ENCODE measurements at places on chromosomes 16 and 17. TPM values are rescaled to one million over a fixed set of nuclear protein-coding genes. Genes with fewer than 3 reads are reported as not detected.

DNA sequence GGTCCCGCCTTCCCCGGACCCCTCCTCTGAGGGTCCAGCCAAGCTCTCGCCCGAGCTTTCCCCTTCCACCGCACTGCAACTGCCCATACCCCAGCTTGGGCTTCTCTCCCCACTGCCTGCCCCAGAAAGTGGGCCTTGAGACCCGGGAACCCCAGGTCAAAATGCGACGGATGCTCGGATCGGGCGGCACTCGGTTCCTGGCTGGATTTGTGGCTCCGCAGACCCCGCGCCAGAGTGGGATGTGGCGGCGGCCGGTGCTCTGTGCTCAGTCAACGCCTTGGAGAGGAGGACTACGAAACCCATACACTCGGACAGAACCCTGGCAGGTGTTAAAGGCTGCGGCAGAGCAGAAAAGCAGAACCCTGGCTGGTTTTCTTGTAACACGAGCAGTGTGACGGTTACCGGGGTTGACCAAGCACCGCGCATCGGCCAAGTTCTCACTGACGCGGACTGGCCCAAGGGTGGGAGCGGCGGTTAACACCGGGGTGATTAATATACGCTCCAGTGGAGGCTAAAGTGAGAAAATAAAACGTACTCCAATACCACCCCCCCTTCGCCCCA is 885 bp upstream of the SLFN13 start:
- DNase-seq: peak; percentile 42

- DNase-seq: peak; percentile 94
Measured at GRCh38 chr17:79923974-79924638, 84.9 kb upstream of the CBX4 start.

GRCh38 chr16:17723531-17724134 is 252.9 kb upstream of the XYLT1 start:
- DNase-seq: no peak

Gene CD300LB
- total RNA-seq: not detected

- DNase-seq: no peak
Measured at GRCh38 chr16:23081675-23082119, 67.6 kb downstream of the USP31 start.

Gene YBX2
- 26.0 TPM for total RNA-seq

DNA sequence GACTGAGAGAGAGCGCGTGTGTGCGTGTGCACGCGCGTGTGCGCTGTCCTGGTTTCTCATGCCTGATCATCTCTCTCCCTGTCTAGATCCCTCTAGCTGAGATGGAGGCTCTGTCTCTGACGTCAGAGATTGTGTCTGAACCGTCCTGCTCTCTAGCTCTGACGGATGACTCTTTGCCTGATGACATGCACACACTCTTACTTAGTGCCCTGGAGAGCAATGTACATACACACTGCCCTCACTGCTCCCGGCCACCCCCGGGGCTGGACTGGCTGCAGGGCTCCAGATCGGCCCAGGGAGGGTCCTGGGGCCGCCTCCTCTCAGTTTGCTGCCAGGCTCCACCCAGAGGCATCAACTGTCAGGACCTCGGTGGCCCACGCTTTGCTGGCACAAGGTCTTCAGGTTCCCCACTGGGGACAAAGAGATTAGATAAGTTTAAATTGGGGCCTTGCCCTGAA is 13.1 kb upstream of the ABCC3 start:
- DNase-seq: no peak

GRCh38 chr17:12625092-12625491 is 40.6 kb upstream of the MYOCD start:
- peak; percentile 48 for DNase-seq

Gene QPRT
- total RNA-seq: 107 TPM

DNA sequence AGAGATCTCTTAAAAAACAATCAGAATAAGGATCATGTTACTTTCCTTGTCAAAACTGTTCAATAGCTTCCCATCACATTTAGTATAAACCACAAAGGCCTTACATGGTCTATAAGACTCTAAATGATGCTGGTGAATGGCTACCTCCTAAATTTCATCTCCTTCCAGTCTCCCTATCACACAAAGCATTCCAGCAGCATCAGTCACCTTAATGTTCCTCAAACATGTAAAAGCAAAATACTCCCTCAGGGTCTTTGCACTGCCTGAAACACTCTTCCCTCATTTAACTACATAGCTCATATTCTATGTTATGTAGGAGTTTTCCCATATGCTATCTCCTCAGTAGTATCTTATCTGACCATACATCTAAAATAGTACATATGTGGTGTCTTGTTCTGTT is 53.5 kb upstream of the INTS2 start:
- DNase-seq: no peak

Gene NF1
- 38.1 TPM for total RNA-seq

DNA sequence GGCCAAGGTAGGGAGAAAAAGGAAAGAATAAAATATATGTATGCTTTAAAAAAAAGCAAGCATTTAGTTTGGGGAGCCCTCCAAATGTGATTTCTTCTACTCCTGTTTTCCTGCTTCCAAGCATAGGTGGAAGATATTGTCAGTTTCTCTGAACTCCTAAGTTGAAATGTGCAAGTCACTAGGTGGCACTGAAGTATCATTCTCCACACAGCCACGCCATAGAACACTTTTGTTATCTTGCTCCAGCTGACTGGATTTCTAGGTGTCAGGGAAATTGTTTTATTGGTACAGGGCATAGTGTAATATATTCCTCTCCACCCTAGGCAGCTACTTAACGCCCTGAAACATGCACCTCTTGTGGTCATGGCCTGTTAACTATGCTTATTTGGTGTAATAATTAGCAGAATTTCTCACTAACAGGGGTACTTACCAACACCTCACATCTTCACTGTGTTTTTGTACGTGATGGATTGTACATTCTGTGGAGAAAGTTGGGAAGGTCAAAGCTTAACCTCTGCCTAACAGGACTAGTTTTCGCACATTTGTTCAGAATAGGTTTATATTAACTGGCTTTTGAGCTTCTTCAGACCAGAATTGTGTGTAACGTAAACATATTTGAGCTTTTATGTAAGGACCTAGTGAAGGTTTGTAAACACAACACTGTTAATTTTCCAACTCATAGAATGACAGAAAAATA is 69.3 kb downstream of the FTO start:
- DNase-seq: no peak

Gene PCYT2
- 24.5 TPM for total RNA-seq

GRCh38 chr17:81171941-81172340 is 5.9 kb upstream of the AATK start:
- no peak for DNase-seq

DNA sequence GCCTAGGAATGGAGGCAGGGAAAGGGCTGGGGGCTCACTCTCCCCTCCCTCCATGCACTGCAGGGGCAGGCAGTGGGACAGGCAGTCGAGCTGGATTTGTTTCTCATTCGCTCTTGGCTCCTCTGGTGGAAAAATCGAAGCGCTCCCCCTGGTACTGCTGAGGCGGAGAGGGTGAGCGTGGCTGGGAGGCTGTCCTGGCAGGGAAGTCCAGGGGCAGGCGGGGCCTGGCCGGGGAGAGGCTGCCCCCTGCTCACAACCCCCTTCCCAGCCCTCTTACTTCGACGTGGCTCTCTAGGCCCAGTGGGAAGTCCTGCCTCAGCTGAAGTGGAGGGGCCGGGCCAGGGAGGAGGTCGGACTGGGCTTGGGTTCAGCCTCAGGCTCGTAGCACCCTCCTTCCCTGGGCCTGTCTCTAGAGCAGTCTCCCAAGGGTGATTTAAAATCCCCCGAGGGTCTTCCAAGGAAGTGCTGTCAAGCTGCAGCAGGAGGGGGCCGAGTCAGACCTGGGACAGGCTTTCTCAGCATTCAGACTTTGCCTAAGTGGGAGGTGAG is 16.5 kb upstream of the TMEM92 start:
- DNase-seq: peak; percentile 31

Gene NTN1
- total RNA-seq: 1.3 TPM

Gene TBC1D3I
- 0.35 TPM for total RNA-seq

- DNase-seq: peak; percentile 14
Measured at GRCh38 chr17:45361451-45361850, 44.6 kb upstream of the MAP3K14 start.

DNA sequence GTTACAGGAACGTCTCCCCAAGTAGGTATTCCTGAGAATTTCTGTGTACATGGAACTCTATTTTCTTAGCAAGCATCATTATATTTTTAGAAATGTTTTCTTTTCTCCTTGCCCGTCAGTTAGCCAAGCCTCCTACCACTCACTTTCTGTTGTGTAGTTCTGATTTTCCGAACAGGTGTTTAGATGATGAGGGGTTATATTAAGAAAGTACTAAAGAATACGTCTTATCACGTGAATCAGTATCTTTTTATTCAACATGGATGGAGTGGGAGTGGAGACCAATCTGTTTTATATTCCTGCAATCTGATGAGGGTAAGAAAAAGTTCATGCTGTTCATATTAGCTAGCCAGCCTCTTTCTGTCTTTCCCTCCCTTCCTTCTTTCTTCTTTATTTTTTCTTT is 29.4 kb downstream of the MSI2 start:
- DNase-seq: no peak

DNA sequence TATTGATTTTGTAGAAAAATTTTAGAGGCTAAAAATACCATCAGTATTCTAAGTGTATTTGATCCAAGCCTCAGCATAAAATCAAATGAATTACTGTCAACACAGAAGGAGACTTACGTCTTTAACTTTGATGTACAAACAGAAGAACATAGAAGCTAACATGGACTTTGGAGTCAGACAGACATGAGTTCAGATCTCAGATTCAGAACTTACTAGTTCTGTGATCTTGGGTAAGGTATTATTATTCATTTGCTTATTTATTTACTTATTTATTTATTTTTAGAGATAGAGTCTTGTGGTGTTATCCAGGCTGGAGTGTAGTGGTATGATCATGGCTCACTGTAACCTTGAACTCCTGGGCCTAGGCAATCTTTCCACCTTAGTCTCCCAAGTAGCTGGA is 4.0 kb upstream of the SLFN12L start:
- no peak for DNase-seq

GRCh38 chr16:59042301-59042700 is 308.2 kb upstream of the GOT2 start:
- no peak for DNase-seq

Gene CES4A
- 1.8 TPM for total RNA-seq

DNA sequence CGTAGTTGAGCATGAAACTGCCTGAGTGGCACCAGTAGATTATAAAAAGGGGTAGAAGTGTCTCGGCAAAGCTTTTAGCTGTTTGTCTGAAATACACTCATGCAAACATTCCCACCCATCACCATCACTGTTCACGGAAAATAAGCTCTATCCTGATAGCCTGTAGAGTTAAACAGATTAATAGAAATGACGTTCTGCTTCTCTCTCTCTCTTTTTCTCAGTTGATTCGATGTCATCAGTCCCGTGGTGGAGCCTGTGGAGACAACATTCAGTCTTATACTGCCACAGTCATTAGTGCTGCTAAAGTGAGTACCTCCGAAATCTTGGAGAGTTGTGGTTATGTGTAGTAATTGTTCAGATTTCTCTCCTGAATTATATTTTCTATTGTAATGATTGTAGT is 224.7 kb downstream of the BCAS3 start:
- DNase-seq: no peak

DNA sequence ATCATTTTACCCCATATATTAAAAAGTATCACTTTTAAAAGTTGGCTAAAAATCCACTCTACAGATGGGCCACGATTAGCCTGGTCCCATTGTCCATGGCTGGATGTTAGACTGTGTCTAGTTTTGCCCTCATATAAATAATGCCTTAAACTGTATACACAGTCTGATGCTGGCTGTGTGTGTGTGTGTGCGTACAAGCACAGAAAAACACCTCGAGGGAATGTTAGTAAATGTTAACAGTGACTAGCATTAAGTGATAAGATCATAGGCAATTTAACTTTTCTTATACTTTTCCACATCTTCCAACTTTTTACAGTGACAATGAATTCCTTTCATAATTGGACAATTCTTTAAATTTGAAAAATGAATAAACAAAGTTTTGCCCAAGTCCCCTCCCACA is 8.2 kb downstream of the NOS2 start:
- DNase-seq: no peak

- DNase-seq: no peak
Measured at GRCh38 chr17:62906881-62907280, 59.2 kb upstream of the TANC2 start.

Gene TNFSF13
- 1.4 TPM for total RNA-seq

Gene TEDC2
- total RNA-seq: 45.4 TPM

Gene ASPA
- not detected for total RNA-seq

Gene KRTAP4-2
- not detected for total RNA-seq

- DNase-seq: no peak
Measured at GRCh38 chr16:70294385-70295025, 4.5 kb upstream of the DDX19B start.

DNA sequence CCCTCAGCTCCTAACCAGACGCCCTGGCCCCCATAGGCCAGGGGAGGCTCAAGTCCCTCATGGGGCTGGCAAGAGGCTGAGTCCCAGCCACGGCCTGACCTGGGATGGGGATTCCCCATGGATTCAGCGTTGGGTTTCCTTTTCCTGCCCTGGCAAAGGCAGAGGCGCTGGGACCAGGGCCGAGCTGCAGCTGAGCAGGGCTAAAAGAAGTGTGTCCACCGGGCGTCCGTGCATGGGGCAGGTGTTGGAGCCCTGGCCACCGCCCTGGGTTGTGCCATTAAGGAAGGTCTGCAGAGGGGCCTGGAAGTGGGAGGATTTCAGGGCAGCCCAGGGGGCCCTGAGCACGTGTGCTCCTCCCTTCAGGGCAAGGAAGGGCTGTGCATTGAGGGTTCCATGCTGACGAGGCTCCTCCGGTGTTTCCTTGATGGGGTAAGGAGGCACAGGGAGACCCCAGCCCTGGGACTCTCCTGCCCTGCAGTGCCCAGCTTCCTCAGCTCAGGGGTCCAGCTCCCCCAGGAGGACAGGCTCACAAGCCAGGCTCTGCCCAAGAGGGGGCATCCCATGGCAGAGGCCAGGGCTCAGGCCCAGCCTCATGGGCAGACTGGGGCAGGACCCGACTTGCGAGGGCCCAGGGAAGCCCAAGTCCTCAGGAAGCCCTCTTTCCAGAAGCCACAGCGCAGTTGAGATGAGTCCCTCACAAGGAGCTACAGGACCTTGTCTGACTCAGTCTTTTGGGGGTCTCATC is 10.1 kb downstream of the TBC1D26 start:
- DNase-seq: no peak

DNA sequence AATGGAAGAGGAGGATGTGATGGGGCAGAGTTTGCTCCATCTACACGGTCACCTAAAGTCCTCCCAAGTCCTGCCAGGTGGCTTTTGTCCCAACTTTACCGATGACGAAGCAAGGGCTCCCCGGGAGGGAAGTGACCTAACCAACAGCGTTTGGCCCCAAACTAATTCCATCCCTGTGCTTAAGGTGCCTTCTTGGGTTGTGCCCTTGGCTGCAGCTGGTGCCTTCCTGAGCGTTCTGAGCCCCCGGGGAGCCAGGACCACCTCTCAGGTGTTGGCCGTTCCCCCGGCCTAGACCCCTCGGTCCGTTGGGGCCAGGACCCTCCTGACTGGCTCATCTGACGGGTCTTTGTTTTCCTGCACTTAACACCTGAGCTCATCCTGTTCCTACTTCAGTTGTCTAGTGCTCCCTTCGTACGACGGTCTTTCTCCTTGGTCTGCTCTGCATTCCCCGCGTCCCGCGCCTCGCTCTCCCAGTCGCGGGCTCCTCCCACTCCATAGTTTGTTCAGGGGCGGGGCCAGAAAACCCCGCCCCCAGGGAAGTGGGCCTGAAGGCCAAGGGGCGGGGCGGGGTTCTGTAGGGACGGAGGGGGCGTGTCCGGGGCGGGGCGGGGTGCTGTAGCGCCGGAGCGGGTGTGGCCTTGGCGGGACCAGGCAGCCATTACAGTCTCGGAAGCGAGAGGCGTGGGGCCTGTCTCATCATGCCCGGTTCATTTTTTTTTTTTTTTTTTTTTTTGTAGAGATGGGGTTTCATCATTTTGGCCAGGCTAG is 822 bp upstream of the ZSCAN10 start:
- DNase-seq: peak; percentile 95
